ENCODE measurements at places on chromosomes 3 and 15. TPM values are rescaled to one million over a fixed set of nuclear protein-coding genes. Genes with fewer than 3 reads are reported as not detected.

DNA sequence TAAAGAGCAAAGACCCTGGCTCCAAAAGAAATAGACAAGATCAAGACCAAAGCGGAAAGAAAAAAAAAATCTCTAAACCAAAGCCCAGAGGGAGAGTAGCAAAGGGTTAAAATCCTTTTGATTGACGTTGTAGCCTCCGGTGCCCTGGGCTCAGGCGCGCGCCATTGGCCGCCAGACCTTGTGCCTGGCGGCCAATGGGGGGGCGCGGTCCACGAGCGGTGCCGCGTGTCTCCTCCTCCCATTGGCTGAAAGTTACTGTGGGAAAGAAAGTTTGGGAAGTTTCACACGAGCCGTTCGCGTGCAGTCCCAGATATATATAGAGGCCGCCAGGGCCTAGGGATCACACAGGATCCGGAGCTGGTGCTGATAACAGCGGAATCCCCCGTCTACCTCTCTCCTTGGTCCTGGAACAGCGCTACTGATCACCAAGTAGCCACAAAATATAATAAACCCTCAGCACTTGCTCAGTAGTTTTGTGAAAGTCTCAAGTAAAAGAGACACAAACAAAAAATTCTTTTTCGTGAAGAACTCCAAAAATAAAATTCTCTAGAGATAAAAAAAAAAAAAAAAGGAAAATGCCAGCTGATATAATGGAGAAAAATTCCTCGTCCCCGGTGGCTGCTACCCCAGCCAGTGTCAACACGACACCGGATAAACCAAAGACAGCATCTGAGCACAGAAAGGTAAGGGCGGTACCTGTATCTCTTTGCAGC, at the start of gene HES1:
TSS of gene HES1 (plus strand) at position 343 of the 713 bp plus-strand sequence. CDS start at position 576, 233 bp downstream.
- H3K4me3 ChIP-seq = peak within 1 kb of the TSS; percentile 56
- no peaks in the 10 kb centered on the region for H3K27me3 ChIP-seq

DNA sequence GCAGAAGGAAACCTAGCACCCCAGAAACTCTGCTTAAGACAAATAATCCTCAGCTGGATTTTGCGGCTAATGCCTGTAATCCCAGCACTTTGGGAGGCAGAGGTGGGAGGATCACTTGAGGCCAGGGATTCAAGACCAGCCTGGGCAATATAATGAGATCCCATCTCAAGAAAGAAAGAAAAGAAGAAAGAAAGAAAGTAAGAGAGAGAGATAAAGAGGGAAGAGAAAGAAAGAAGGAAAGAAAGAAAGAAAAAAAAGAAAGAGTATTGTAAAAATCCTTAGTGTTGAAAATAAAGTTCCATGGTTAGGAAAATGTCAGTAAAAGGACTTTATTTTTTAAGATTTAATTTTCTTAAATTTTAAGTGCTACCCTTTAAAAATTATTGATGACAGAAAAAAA, 54.9 kb upstream of the LRRFIP2 start:
- H3K4me3 ChIP-seq = no peak overlapping the region
- H3K27ac ChIP-seq = no peak overlapping the region
- DNase-seq = no peak

The EPHB1 gene
- 17.3 TPM for total RNA-seq

GRCh38 chr3:107969994-107970819, 120.6 kb downstream of the CD47 start:
- H3K4me3 ChIP-seq = no peak overlapping the region
- H3K27me3 ChIP-seq = no peaks in the 10 kb centered on the region
- no peak overlapping the region for H3K27ac ChIP-seq
- no peak for DNase-seq

The ACTRT3 gene
- total RNA-seq = 1.8 TPM

DNA sequence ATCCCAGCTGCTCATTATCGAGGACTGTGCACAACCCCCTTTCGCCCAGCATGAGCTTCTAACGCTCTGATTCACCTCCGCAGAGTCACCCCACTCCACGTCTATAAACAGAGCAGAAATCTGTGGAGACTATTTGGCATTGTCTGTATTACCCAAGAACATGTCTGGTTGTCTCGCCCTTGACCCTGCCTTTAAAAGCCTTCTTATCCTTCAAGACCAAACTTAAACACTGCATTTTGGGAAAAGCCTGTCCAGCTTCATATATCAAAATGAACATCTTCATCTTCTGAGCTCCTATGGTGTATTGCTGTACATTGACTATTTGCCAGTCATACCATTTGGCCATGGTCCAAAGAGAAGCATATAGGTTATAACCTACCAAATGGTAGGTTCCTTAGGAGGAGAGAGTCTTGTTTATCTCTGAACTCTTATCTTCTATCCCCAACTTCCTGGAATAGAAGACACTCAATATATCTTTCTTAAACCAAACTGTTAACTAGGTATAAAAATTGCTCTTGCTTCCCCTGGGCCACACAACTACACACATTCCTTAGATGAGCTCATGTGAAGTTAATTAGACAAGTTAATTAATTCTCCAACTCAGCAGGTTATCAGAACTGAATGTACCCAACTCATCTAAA, 90.1 kb downstream of the FBN1 start:
- H3K4me1 ChIP-seq = peaks cover 18% of the 10 kb centered on the region
- no peak overlapping the region for H3K4me3 ChIP-seq
- H3K27me3 ChIP-seq = no peaks in the 10 kb centered on the region
- H3K27ac ChIP-seq = no peak overlapping the region

The MYL3 gene
- total RNA-seq = 1.5 TPM

Data from sigmoid colon (tissue), 7 donors.